ENCODE measurements at places on chromosomes 3 and 15.

DNA sequence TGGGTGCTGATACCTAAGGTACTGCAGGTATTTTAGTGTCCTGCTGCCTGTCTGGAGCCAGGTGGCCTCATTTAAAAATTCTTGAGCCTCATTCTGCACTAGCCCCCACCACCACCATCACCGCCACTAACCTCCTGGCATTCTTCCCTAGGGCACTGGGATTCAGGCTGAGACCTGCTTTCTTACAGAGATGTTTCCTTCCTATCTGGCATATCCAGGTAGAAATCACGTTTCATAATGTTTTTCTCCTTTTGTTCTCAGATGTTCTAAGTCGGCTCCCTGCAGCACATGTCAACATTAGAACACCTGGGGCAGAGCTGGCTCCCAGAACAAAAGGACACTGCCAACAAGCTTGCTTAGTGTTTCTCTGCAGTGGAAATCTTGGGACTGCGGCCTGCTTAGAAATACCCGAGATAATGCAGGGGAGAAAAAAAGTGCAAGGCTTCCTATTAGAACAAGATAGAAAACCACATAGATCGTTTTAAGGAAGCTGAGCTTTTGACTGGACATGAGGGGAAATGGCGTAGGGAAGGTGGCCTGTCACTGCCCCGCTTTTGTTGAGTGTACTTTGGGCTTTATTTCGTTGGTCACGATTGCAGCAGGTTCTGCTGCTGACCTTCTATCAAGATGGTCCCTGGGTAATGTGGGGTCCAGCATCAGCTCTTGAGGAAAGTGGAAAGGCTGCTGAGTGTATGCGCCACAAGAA lies 59.6 kb upstream of the PPARG start:
- DNase-seq, result no peak

- DNase-seq, result no peak
These were observed 472 bp downstream of the CHST14 start for GRCh38 chr15:40471105-40471807.

- no peak for DNase-seq
These were observed 39.2 kb downstream of the SNX4 start for GRCh38 chr3:125480656-125481374.

DNA sequence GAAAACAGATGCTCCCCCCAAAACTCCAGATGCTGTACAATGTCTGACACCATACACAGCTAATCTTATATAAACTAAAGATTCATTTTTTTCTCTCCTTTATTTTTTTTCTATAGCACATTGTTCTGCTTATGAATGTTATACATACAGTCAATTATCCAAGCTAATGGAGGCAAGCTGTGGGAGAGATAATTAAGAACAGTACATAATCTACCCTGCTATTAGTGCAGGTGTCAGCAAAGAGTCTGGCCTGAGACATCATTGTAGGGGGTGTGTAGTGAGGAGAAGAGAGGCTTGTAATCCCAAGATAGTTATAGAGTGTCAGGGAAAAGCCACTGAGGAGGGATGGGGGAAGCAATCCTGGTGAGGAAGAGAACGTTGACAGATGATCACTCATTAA lies 25.4 kb upstream of the CHMP2B start:
- DNase-seq, result no peak

- no peak for DNase-seq
These were observed 36.4 kb downstream of the CFAP100 start for GRCh38 chr3:126431103-126431534.

- no peak for DNase-seq
These were observed 1.2 kb downstream of the TRPM7 start for GRCh38 chr15:50685191-50685975.

DNA sequence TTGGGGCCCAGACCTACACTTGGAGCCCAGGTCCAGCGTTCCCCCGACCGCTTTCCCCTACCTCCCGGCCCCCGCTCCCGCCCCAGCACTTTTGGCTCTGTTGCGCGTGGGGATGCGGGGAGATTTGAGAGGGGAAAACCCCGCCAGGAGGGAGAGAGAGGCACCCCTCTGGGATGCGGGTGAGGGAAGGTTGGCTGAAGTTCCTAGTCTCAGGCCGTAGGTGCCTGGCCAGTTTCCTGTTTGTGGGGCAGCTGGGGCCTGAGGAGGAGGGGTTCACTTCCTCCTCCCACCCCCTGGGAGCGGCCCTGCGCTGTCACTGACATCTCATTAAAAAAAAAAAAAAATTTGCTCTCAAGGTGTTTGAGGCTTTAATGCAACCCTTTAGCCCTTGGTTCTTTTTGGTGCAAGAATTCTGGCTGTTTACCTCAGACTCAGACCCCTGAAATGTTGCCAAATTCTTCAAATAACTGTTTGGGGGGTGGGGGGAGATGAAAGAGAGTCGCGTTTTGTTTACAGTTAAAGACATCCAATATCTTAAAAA lies 2.6 kb downstream of the FAM43A start:
- DNase-seq, result peak; percentile 77

DNA sequence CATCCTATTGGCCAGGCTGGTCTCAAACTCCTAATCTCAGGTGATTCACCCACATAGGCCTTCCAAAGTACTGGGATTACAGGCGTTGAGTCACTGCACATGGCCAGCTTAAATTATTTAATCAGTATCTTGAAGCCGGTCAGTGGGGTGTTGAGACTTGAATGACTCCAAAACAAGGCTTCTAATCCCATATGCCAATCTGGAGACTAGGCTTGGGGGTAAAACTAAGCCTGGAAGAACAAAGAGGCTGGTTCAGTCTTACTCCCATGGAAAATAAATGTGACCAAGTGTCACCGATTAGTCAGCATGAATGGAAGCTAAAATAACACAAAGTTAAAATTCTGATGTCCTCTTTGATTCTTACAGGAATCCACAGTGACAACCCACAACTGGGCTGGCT lies 509.1 kb downstream of the FOXP1 start:
- DNase-seq, result no peak

GRCh38 chr3:149152420-149152819 lies 23.0 kb downstream of the HPS3 start:
- no peak for DNase-seq

GRCh38 chr3:69665026-69665737 lies 74.1 kb upstream of the MITF start:
- DNase-seq, result no peak

- no peak for DNase-seq
These were observed 276.9 kb downstream of the TLE3 start for GRCh38 chr15:69820819-69821218.

DNA sequence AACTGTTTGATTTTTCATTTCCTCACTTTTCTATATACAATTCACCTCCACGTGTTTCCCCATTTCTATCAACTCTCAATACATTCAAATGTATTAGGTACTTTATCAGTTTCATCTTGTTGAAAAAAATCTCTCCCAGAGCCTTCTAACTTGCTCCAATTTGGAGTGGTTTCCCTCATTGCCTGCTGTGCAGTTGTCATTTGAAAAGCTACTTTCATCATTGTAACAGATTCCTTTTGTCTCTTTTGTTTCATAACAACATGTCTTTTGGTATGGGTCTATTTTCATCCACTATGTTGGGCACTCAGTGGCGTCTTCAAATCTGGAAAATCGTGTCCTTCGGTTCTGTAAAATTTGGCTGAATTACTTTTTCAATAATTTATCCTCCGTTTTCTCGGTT lies 75.0 kb downstream of the NR2E3 start:
- DNase-seq, result no peak

GRCh38 chr15:88658972-88659931 lies 20.4 kb downstream of the ISG20 start:
- DNase-seq, result no peak

DNA sequence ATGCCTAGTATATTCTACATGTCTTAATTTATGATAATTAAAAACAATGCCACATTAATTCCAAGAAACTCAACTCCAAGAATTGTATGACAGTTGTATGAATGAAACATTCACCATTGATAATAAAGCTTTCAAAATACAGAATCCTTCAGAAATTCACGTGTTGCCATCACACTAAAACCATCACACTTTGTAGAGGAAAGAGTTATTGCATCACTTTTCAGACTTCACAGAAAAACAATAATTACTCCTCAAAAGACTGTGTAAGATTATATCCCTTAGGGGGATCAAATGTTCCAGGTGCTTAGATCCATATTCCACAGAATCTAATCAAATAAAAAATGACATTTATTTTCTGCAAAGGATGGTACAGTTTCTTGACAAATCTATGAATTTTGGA lies 85.0 kb downstream of the OSBPL10 start:
- no peak for DNase-seq

GRCh38 chr3:184561913-184562877 lies 610 bp downstream of the EPHB3 start:
- peak; percentile 36 for DNase-seq

- no peak for DNase-seq
These were observed 28.4 kb downstream of the CHCHD6 start for GRCh38 chr3:126732281-126733060.

- no peak for DNase-seq
These were observed 15.4 kb downstream of the ZDHHC19 start for GRCh38 chr3:196195664-196196265.
